Astrocyte (in vitro differentiated cells and primary cell): ENCODE measurements at places on chromosomes 5 and 9.

GRCh38 chr5:66645039-66645438 is 48.8 kb downstream of the MAST4 start:
- DNase-seq: no peak

- DNase-seq: no peak
Observed at GRCh38 chr9:118324706-118325105, 620.5 kb downstream of the TLR4 start.

- DNase-seq: no peak
Observed at GRCh38 chr9:102966999-102967398, 28.1 kb upstream of the CYLC2 start.

- no peak for DNase-seq
Observed at GRCh38 chr5:78823196-78823595, 161.9 kb downstream of the ARSB start.

GRCh38 chr9:99489060-99489413 is 267.0 kb downstream of the SEC61B start:
- DNase-seq: peak; percentile 67

DNA sequence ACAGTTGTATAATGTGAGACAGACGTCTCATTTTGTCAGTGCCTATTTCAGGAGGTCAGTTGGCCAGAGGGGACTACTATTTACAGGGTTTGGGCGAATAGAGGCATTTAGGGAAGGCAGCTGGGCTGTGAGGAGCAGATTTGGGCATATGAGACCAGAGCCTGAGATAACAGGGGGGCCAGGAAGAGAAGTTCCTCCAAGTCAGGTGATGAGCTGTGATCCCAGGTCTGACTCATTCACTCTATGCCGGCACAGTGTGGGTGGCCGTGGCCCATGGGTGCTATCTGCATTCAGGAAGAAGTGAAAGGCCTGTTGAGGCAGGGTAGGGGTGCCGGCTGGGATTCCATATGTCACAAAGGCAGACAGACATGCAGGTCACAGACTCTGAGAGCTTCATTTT is 142.8 kb downstream of the PDZD2 start:
- no peak for DNase-seq

GRCh38 chr9:94033383-94033782 is 50.9 kb upstream of the PTPDC1 start:
- DNase-seq: no peak

DNA sequence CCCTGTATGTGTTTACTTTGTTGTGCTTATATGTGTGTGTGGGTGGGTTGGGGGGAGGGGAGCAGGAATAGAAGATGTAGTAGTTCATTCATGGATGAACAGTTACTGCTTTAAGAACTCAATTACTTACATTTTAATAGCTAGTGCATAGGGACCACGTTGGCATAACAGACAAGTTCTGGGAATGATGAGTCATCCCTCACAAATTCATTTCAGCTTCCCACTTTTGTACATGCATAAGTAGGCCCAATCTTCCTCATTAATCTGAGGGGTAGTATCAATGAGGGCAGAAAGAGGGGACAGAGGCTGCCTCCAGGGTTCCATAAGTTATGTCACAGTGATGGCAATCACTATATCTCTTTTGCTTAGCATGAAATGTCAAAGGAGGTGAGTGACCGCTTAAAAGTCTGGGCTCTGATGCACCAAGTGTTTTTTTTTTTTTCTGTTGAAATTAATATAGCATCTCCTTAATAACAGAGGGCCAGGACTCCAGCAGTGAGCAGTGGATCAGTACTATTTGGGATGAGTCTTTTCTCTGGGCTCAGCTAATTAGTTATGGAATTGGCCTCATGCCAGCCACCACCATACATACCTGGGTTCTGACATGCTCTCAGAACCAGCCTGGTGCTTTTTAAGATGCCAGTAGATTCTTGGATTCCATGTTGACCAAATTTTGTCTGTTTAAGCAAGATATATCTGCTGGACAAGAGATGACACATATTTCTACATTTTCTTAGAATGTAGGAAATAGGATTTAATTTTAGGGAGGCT is 37.1 kb downstream of the PRDM6 start:
- peak; percentile 77 for DNase-seq

DNA sequence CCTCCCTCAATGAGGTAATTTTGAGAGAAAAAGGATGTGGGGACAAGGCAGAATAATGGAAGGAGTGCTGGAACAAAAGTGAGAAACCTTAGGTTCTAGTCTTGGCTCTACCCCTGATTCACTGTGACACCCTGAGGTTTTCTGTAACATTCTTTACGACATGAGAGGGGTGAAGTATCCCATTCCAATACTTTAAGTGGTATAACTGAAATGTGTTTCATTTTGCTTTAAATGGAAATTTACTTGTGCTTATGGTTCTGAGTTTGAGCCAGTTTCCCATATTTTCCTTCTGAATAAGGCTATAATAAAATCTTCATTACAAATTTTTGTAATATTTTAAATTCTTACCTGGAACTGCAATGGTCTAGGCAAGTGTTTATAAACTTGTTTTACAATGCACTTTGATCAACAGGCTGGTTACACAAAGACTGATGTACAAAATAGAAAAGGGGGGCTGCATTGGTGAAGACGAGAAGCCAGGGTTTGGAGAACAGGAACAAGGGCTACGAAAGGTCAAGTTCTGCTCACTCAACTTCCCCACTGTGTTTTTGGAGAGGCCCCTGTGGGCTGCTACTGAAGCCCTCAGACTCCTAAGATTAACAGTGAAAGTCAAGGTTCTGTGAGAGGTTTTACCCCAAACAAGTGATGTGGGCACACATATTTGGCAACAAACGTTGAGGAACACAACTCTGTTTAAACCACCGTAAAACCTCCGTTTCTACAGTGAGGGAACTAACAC is 171.9 kb upstream of the ELL2 start:
- peak; percentile 39 for DNase-seq

DNA sequence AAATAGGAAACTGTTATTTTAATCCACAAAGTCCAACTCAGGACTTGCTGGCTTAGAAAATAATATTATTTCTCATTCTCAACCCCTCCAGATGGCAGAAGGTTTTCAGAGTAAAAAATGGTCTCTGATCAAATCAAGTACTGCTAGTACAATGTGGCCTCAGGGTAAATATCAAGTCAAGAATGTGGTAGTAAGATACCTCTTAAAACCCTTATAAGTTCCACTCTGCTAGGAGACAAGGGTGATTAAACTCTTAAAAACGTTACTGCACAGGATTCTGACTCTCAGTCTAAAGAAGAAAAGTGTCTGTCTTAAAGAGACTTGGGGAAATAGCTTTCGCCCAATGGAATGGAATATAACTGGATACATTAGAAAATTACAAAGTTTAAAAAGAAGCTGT is 120.8 kb upstream of the PDE4D start:
- DNase-seq: no peak

GRCh38 chr9:16598316-16598715 is 272.2 kb downstream of the BNC2 start:
- DNase-seq: peak; percentile 60

DNA sequence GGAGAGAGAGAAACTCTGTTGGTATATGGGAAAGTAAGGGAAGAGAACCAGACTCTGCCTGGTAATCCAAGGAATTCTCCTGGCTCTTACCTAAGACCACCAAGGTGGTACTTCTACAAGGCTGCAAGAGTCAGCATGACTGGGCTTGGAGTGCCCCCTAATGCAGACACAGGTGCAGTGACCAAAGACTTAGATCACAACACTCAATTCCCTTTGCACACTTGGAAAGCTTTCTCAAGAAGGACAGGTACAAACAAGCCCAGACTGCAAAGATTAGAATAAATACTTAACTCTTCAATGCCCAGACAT is 25.2 kb downstream of the UGT3A2 start:
- no peak for DNase-seq

GRCh38 chr5:123367739-123368138 is 55.5 kb downstream of the CEP120 start:
- peak; percentile 9 for DNase-seq

DNA sequence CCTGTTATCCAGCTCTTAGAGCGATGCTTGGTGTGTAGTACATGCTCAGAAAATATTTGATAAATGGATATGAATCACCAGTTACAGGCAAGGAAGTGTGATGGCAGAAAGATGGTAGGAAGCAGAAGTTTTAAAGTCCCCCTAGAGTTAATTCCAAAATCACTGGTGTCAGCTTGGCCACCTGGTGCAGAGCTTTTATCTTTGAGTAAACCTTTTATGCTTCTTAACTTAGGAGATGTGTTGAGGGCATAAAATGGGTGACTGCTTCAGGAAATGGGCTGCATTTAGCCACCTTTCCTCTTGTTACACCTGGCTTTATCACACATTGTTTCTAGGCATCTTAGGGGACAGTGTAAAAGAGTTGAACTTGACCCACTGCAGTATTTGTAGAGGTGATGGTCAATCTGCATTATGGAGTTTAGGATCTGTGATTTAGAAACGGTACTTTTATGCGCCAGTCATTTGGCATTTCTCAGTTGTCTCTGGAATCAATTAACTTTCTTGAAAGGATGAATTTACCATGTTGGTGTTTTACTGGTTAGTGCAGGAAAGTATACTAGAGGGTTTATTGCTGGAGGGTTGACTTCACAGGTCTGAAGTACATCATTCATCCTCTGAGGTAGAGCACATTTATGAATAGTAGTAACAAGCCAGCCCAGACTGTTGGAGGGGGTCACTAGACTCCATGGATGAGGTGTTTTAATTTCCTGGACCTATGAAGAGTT is 7.5 kb upstream of the FAM120AOS start:
- DNase-seq: no peak
